Caudate nucleus (tissue), 63 donors: ENCODE measurements at places on chromosomes 6 and 20.

DNA sequence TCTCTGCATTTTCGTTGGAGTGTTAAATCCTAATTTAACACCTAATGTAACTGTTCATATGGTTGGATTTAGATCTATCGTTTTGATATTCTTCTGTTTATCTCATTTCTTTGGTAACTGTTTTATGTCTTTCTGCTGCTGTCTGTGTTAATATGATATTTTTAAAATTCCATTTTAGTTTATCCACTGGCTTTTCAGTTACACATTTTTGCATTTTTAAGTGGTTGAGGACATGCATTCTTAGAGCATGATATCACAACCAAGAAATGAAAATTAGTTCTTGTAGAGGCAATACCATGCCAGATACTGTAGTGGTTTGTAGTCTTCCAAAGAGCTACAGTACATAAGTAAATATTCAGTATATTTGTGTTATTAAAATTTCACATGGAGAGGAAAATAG lies 58.6 kb downstream of the LIN28B start:
- DNase-seq = no peak

- no peak for DNase-seq
Measured at GRCh38 chr20:32628960-32629530, 43.9 kb upstream of the NOL4L start.

- DNase-seq = no peak
Measured at GRCh38 chr20:44910690-44911262, 916 bp downstream of the PABPC1L start.

- no peak for DNase-seq
Measured at GRCh38 chr6:166573511-166574216, 12.8 kb downstream of the RAMACL start.

- DNase-seq = no peak
Measured at GRCh38 chr20:13865791-13866351, 81.0 kb downstream of the NDUFAF5 start.

DNA sequence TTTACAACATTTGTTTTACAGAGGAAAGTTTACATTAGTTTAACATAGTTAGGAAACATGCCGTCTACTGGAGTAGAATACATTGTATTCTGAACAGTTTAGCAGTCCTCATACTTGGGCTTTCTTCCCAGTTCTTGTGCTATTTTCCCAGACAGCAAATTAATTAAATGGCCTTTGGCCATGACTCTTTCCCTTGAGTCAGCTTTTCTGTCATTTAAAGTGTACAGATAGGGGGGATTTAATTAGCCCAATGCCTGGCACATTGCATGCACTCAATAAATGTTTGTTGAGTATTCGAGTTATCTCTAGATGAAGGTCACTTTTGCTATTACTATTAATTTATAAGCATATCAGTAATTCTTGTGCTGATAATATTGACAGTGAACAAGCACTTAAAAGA lies 1.6 kb downstream of the TMEM244 start:
- no peak for DNase-seq

DNA sequence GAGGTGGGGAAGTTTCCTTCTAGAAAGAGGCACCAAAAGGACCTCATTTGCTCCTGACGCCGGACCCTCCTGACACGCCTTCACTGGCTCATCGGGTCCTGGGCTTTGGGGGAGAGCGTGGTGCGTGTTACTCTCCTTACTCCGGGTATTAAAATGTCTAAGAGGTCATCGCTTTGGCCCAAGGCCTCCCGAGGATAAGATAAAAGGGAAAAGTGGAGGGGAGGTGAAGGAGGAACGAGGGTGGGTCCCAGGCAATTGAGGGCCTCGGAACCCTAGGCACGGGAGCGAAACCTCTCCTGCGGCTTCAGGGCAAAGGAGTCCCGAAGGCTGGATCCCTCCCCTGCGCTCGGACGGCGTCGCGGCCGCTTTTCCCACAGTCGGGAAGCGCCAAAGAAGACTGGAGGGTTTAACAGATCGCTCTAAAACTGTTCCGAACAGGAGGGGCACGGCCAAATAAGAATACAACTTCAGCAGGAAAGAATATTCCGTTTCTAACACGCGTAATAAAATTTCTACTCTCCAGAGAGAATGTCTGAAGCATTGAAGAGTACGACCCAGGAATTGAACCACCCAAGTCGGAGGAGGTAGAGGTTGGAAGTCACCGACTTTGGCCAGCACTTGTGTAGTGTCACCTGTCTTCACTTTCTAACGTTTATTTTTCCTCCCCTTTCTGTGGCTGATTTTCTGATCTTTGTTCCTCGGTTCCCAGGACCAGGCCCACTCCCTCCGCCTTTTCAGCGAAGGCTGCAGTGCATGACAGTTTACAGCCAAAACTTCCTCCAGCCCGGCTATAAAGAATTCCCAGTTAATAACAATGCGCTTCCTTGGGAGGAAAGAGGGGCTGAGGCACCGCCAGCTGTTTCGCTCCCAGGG lies 2.1 kb upstream of the TBXT start:
- no peak for DNase-seq

GRCh38 chr20:34189572-34190163 lies 51.6 kb upstream of the ASIP start:
- DNase-seq = no peak

GRCh38 chr6:16837217-16837972 lies 76.1 kb upstream of the ATXN1 start:
- no peak for DNase-seq

DNA sequence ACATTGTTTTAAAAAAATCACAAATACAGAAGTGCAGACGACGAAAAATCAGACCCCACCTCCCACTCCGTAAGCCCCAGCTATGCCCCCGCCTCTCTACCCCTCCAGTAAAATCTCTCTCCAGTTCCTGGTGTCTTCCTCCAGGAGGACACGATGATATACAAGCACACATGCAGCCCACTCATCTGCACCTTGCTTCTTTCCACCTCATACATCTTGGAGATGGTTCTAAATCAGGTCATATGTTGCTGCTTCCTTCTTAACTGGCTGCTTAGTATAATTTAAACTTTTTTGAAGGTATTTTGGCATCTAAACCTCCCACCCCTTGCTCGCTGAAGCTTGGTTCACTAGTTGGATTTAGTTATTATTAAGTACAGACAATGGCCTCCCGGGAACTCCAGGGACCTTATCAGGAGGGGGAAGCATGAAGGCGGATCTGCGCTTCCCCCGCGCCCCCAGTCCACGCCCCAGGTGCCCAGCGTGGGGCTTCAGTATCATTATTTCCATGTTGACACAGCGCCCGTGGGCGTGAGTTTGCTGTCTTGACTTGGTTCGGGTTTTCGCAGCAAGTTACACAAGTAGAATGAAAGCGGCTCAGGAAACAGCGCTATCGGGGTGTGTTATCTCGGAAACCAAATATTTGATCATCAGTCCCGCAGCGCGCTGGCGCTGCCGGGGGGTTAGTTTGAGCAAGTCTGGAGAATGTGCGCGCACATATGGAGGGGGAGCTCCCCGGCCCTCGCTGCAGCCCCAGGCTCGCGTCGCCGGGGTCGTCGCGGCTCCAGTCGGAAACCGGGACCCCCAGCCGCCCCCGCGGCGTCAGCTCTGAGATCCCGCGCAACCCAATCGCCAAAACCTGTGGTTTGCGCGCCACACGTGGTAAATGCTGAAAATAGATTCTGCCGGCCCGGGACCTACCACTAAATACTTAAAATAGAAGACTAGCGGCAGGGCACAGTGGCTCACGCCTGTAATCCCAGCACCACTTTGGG lies 2.3 kb downstream of the BMP7 start:
- no peak for DNase-seq

- DNase-seq = no peak
Measured at GRCh38 chr20:59176812-59177211, 13.2 kb downstream of the ZNF831 start.

- no peak for DNase-seq
Measured at GRCh38 chr6:97023982-97024381, 99.5 kb downstream of the KLHL32 start.

DNA sequence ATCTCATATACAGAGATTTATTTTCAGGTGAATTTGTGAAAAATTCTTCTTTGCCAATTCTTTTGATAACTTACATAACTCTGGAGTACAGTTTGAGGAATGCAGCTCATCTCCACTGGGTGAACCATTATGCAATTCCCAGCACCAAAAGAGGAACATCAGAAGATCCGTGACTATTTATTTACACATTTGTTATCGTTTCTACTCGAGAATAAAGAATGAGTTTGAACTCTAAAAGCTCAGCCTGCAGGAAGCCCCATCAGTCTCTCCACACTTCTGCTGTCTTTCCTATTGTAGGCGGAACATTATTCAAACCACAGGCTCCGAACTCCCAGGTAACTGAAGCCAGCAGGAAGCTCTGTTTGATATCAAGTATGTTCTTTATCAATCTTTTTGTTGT lies 95.9 kb upstream of the IFNGR1 start:
- no peak for DNase-seq

DNA sequence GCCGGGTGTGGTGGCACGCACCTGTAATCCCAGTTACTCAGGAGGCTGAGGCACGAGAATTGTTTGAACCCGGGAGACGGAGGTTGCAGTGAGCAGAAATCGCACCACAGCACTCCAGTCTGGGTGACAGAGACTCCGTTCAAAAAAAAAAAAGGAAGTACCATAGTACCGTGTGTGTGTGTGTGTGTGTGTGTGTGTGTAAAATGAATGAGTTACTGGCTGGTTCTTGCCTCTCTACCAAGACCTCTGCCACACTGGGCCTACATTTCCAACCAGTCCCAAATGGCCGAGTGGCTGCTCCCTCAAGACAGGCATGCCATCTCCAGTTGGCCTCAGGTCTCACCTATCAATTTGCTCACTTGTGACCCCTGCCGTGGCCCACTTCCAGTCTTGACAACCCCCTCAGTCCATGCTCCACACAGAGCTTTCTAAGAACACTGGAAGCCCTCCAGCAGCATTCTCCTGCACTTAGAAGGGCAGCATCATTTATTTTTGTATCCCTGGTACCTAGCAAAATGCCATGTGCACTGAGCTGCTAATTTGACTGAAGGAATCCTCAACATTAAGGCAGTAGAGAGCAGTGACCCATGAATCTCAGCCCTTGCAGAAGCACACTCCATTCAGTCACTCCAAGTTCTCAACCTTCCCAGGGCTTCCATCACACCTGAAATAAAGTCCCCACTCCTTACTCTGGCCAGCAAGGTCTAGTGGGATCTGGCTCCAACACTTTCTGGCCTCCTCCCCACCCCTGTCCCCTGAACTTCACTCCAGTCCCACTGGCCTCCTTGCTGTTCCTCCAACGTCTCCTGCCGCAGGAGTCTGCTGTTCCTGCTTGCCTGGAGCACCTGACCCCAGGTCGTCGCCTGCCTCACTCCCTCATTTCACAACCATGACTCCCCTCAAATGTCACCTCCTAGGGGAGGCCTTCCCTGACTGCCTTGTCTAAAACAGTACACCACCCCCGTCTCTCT lies 29.9 kb downstream of the COX4I2 start:
- DNase-seq = no peak

GRCh38 chr6:43766964-43767461 lies 3.0 kb upstream of the VEGFA start:
- no peak for DNase-seq

DNA sequence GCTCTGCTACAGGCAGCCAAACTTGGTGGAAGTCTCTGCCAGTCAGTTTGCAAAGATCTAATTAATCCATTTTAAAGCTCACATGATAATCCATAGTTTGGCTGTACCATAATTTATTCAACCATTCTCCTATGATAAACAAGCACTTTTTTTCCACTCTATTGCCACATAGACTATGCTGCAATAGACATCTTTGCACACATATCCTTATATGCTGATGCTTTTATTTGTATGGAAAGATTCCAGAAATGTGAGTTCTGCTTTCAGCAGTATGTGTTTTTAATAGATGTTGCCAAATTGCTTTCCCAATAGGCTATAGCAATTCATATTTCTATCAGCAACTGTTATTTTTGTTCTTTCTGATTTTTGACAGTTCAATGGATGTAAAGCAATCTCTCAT lies 628.0 kb downstream of the KIF16B start:
- DNase-seq = no peak

DNA sequence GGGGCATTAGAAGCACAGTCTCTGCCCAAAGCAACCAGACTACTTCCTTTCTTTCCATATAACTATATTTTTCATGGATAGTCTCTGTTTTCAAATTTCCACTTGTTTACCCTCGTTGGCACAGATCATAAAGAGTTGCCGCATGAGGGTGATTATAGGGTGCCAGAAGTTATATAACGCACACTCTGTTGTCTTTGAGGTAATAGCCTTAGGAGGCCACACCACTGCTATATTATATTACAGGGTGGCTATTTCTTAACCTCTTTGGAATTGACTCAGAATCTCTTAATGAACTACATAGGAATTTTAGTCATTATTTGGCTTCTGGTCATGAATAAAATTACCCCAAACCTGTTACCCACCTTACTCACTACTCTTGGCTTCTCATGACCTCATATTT lies 43.7 kb downstream of the KCNQ5 start:
- no peak for DNase-seq

GRCh38 chr20:60446267-60447111 lies 488.3 kb downstream of the CDH26 start:
- no peak for DNase-seq

- no peak for DNase-seq
Measured at GRCh38 chr6:66190858-66191257, 483.8 kb upstream of the EYS start.

GRCh38 chr6:164612751-164613150 lies 696.7 kb downstream of the C6orf118 start:
- no peak for DNase-seq

- DNase-seq = no peak
Measured at GRCh38 chr6:52394251-52394666, 25.9 kb upstream of the EFHC1 start.

DNA sequence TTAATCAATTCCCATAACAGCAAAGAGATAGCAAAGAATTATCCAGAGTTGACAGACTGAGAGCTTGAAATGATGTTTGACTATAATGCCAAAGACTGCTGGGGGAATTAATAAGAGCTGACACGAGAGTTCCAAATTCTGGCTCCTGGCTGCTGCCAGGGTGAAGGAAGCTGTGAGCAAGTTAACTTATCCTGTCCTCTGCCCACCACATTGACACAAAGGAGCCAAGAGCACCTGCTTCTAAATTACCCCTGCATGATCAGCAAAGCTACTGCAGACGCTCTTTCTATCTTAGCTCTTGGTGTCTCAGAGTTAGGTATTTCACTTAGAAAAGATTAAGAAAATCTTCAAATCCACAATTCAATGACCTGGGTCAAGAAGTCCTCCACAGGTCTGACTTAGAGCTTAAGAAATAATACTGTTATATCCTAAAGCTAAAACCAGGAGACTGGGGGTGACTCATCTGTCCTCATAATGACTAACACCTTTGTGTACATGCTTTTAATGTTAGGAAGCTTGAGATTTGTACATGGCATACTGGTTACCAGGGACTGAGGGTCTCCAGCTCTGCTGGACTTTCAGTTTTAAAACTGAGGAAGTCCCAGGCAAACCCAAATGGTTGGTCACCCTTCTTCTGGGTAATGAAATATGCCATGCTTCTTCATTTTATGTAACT lies 13.2 kb upstream of the FRK start:
- no peak for DNase-seq

GRCh38 chr6:154356690-154357089 lies at the start of gene IPCEF1:
IPCEF1 (minus strand) TSS chr6:154356803; CDS start chr6:154265947, 90,856 bp downstream.
- no peak for DNase-seq

- DNase-seq = no peak
Measured at GRCh38 chr6:15796844-15797243, 134.0 kb upstream of the DTNBP1 start.

GRCh38 chr20:11676630-11677287 lies 240.9 kb upstream of the BTBD3 start:
- DNase-seq = peak; percentile 25
